ENCODE measurements at places on chromosomes 2 and 18.

DNA sequence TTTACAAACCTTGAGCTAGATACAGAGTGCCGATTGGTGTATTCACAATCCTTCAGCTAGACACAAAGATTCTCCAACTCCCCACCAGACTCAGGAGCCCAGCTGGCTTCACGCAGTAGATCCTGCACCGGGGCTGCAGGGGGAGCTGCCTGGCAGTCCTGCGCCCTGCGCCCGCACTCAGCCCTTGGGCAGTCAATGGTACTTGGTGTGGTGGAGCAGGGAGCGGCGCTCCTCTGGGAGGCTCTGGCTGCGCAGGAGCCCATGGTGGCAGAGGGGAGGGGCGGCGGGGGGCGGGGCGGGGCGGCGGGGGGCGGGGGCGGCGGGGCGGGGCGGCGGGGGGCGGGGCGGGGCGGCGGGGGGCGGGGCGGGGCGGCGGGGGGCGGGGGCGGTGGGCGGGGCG lies 923.4 kb downstream of the SOCS6 start:
- DNase-seq, result no peak

GRCh38 chr18:48750485-48751175 lies 200.1 kb downstream of the SMAD7 start:
- no peak for DNase-seq

DNA sequence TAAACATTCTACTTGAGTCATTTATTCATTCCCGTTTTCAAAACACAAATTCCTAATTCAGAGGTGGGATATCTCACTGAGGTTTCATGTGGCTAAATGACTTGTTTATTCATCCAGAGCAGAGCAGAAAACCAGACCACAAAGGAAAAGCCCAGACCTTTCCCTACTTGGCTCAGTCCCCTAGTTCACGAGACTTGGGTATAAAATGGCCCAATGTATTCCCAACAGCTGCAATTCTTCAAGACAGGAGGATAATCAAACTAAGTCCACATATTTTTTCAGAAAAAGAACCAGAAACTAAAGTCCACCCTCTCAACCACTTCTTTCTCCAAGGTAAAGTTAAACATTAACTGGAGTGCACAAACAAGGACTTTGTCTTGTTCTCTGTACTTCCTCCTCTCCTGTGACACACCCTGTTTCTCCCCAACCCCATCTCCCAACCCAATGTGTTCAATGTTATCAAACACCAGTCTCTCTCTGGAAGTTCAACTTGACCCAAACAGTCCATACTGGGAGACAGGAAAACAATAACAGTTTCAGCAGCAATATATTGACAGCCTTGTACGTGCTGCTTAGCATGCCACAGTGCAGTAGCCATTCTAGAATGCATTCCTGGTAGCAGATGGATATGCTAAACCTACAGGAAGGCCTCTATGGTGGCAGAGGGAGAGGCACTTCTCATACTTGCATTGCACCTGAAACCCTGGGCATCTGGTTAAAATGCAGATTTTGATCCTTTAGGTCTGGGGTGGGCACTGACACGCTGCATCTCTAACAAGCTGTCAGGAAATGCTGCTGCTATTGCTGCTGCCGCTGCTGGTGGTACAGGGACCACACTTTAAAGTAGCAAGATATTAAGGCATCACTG lies 110.7 kb downstream of the INO80D start:
- no peak for DNase-seq

DNA sequence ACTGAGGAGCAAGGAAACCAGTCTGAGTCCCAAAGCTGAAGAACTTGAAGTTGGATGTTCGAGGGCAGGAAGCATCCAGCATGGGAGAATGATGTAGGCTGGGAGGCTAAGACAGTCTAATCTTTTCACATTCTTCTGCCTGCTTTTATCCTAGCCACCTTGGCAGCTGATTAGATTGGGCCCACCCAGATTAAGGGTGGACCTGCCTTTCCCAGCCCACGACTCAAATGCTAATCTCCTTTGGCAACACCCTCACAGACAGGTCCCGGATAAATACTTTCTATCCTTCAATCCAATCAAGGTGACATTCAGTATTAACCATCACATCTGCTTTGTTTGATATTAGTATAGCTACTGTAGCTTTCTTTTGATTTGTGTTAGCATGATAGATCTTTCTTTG lies 27.1 kb downstream of the VRK2 start:
- no peak for DNase-seq

- no peak for DNase-seq
Measured at GRCh38 chr2:216987252-216987821, 127.5 kb upstream of the TNP1 start.

- DNase-seq, result no peak
Measured at GRCh38 chr2:212359425-212360067, 179.1 kb downstream of the ERBB4 start.

- DNase-seq, result no peak
Measured at GRCh38 chr2:8710951-8711350, 29.1 kb downstream of the ID2 start.

DNA sequence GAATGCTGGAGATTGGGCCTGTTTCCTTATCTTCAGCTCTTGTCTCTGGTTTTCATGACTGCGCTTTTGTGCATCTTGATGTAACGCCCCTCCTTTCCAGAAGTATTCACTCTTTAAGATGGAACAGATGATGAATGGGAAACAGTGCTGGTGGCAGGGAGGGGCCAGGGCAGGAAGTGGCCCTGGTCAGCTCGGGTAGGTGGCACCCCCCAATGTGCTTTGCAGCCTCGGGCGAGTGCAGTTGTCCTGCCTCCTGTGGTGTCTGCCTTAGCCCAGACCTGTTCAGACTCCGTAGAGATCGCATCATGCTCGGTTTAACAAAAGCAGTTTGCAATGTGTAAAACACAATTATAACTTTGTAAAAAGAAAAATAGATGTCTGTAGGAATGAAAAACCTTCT lies 17.0 kb upstream of the MGAT4A start:
- no peak for DNase-seq

- no peak for DNase-seq
Measured at GRCh38 chr2:231053846-231054245, 2.8 kb upstream of the PSMD1 start.

- DNase-seq, result no peak
Measured at GRCh38 chr2:31693882-31694281, 113.1 kb upstream of the SRD5A2 start.

- no peak for DNase-seq
Measured at GRCh38 chr2:10221976-10222870, 80.5 kb upstream of the HPCAL1 start.

Data from CD8-positive, alpha-beta memory T cell (primary cell).